ENCODE measurements at places on chromosomes 7 and 10. TPM values are rescaled to one million over a fixed set of nuclear protein-coding genes. Genes with fewer than 3 reads are reported as not detected.

- DNase-seq = no peak
Observed at GRCh38 chr10:125231116-125231812, 70.9 kb upstream of the CTBP2 start.

DNA sequence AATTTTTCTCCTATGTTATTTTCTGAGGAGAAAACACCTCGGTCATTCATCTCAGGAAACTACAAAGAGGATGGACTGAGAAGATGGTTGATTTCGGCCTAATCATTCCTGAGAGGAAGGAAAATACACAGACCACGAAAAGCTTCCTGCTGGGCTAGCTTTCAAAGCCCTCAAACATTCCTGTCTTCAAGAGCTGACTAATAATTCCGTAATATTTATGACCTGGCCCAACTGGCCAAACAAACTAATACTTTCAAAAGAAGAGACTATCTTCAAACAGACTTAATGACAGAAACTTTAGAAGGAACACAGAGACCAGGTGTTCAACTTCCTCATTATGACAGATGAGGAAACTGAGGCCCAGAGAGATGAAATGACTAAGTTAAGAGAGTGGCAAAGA, 215.1 kb upstream of the FRMD4A start:
- no peak for DNase-seq

DNA sequence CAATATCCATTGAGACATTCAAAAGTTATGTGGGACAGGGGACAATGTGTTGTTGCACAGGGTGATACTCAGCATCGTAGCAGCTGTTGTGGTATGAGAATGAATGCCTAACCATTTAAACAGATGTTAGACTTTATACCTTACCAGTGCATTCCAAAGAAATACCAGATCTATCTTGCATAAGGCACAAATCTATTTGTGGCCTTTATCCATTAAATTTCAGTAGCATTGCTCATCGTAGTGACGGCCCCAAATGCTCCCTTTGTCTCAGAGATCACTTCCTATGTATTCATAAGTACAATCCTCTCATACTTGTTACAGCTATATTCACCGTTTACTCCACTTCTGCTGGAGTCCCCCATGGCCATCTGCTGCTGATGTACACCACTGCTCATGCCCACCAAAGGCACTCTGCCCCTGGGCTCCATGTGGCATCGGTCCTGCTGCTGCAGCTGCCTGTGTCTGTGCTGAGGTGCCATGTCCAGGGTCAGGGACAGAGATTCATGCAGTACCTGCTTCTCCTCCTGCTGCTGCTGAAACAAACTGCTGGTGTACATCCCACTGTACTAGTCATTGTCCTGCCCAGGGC, 96.3 kb downstream of the CPED1 start:
- no peak for DNase-seq

GRCh38 chr7:42380401-42380800, 143.4 kb upstream of the GLI3 start:
- DNase-seq = no peak

- DNase-seq = no peak
Observed at GRCh38 chr10:44293842-44294241, 91.1 kb downstream of the CXCL12 start.

The CYP26C1 gene
- 0.14 TPM for total RNA-seq

The TCAF2 gene
- 29.6 TPM for total RNA-seq

The LRRC17 gene
- 0.22 TPM for total RNA-seq

The ZSWIM8 gene
- total RNA-seq = 66.4 TPM

The PIK3AP1 gene
- 0.58 TPM for total RNA-seq

The CNOT4 gene
- total RNA-seq = 29.8 TPM

The GPC2 gene
- total RNA-seq = 18.7 TPM
